ENCODE measurements at places on chromosomes 6 and 20.
A peak's percentile ranks its signal among the peaks of the same experiment; 100 is the strongest.

DNA sequence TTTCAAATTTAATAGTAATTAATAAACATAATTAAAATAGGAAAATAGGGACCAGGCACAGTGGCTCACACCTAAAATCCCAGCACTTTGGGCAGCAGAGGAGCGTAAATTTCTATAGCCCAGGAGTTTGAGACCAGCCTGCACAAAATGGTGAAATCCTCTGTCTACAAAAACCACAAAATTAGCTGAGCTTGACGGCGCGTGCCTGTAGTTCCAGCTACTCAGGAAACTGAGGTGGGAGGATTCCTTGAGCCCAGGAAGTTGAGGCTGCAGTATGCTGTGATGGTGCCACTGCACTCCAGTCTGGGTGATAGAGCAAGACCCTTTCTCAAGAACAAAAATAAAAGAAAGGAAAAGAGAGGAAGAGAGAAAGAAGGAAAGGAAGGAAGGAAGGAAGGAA lies 1387.0 kb upstream of the ADGRB3 start:
- no peak for DNase-seq

- DNase-seq = no peak
Measured at GRCh38 chr6:132481189-132481588, 31.7 kb downstream of the STX7 start.

DNA sequence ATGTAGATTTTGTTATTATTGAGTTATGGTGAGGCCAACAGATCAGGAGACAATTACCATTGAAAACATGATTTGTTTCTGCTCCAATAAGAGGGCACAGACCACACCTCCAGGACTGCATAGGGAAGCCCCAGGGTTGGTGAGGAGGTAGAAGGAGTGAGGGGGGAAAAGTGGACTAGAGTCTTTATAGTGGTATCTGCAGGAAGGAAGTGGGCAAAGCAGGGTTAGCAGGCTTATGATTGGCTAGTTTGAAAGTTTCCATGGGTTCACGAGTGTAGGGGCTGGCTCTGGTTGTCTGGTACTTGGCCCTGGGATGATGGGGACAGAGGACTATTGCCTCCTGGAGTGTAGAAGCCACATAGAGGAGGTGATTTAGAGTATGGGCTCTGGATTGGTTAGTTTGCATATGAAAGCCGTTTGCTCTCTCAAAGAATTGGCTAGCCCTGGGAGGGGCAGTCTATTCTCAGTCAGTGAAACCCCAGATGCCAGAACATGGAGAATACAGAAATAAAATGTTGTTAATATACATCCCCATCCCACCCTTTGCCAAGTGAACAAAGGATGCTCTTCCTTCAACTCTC lies 156.6 kb downstream of the KLHL32 start:
- DNase-seq = no peak

GRCh38 chr6:71489736-71490135 lies 201.1 kb downstream of the OGFRL1 start:
- DNase-seq = no peak

- no peak for DNase-seq
Measured at GRCh38 chr6:156010-156409, 136.3 kb upstream of the DUSP22 start.

DNA sequence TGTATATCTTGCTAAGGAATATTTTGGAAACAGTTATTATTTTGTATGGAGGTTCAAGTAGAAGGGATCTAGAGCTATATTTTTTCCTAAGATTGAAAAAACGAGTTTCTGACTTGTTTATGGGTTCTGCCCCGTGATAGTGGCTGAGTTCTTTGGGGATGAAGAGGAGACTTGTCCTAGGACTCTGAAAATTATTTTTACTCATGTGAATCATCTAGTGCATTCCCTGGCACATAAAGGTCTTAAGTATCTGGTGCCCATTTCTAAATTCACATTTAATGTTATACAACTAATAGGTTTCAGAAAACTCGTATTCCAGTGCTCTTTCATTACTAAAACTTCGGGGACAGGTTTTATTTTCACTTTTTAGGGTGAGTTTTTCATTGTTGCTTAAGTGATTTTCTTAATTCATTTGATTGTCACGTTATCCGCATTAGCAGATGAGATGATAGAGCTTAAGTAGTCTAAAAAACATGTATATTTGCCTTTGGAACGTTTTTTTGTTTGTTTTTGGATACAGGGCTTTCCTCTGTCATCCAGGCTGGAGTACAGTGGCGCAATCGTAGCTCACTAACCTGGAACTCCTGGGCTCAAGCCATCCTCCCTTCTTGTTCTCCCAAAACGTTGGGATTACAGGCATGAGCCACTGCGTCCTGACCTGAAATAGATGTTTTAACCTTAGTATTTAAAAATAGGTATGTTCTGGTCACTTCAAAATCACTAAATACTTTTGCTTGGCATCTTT lies 2.1 kb downstream of the NFYA start:
- no peak for DNase-seq

DNA sequence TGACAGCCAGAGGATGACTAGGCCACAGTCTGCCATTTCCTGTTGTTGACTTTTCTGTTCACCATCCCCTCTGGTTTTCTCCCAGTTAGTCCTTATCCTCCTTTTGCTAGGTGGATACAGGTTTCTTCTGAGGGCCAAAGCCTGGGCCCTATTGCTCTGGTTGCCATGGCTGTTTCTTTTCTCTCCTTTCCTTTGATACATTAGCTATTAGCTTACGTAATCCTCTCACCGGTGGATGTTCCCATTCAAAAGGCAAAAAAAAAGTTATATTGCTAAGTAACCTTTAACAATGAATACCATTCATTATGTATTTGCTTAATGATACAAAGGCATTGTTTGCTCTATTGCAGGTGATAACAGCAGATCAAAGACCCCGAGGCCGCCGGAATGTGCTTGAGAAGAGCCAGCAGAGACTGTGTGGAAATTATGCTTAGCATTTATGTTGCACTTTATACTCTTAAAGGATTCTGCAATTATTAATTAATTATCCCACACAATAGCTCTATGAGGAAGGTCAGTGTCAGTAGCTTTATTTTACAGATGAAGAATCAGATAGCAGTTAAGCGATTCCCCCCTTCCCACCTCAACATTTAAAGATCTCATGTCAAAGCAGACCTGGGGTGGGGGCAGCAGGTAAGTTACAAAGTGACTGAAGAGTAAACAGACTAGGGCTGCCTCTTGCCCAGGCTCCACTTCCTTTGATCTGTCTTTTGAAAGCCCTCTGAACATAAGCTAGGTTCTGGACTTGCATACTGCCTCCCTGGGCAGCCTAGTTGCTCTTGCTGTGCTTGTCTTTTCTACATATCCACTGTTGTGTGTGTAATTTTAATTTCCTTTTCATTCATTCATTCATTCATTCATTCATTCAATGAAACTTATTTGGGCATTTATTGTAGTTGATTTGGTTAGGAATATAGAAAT lies 14.5 kb upstream of the TFB1M start:
- no peak for DNase-seq

DNA sequence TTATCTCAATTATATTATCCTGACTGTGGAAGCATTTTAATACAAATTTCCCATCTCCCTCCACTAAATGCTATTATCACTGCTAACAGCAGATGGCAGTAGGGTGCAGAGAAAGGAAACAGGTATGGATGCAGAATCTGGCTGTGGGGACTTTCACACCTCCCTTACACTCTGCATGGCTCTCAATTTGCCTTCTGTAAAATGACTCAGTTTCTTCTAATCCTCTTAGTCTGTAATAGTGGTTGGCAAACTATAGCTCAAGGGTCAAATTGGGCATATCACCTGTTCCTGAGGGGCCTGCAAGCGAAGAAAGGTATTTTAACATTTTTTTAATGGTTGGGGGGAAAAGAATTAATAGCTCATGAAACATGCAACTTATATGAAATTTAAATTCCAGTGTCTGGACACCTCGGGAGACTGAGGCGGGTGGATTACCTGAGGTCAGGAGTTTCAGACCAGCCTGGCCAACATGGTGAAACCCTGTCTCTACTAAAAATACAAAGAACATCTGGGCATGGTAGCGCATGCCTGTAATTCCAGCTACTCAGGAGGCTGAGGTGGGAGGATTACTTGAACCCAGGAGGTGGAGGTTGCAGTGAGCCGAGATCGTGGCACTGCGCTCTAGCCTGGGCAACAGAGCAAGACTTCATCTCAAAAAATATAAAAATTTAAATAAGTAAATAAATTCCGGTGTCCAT lies 83.5 kb downstream of the ZMYND8 start:
- DNase-seq = peak; percentile 32

- DNase-seq = no peak
Measured at GRCh38 chr20:63577317-63577894, 3.4 kb upstream of the HELZ2 start.

DNA sequence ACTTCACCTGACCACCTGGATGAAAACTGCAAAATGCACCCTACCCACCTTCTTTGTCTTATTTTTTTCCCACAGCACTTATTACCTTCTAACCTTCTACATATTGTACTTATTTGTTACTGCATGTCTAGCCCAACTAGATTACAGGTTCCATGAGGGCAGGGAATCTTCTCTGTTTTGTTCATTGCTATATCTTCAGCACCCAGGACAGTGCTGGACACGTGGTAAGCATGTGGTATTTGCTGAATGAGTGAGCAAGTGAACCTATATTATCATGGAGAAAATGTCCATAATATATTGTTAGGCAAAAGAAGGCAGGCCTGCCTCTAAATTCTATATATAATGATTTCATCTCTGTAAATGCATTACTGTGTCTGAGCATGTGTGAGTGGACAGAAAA lies 107.0 kb downstream of the TRERF1 start:
- no peak for DNase-seq

DNA sequence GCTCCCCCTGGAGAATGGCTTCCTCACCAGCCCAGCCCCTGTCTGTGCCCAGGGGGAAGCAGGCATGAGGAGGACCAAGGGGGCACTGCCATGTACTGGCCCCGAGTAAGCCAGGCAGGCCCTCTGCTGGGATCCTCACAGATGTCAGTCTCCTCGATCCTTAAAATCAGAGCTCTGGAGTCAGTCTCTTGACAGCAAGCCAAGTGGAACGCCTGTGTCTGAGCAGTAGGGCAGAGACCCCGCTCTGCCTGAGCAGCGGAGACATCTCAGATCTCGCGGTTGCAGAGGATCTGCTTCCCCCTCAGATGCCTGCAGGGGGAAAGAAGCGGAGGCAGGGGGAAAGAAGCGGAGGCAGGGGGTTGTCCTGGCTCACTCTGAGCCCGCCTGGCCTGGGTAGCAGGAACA lies 92.6 kb downstream of the SNX5 start:
- DNase-seq = no peak

DNA sequence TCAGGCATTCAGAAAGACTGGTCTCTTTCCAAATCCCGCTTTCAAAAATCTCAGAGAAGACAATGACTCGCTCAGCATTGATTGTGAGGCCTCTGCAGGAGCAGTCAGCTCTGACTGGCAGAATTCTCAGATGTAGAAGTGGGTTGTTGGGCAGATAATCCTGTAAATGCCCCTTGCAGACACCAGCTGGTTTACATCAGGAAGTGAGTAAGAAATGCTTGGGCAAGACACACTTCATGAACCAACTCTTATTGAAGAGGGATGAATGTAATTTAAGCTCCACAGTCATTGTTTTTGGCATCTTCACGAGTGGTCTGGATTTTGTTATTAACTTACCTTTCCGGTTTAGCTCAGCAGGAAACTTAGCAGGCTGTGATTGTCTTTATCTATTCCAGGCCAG lies 166.6 kb downstream of the PLCB4 start:
- no peak for DNase-seq

- DNase-seq = no peak
Measured at GRCh38 chr6:157424491-157425020, 43.6 kb downstream of the ZDHHC14 start.

GRCh38 chr6:32973144-32974015 lies 5.0 kb downstream of the BRD2 start:
- DNase-seq = no peak

DNA sequence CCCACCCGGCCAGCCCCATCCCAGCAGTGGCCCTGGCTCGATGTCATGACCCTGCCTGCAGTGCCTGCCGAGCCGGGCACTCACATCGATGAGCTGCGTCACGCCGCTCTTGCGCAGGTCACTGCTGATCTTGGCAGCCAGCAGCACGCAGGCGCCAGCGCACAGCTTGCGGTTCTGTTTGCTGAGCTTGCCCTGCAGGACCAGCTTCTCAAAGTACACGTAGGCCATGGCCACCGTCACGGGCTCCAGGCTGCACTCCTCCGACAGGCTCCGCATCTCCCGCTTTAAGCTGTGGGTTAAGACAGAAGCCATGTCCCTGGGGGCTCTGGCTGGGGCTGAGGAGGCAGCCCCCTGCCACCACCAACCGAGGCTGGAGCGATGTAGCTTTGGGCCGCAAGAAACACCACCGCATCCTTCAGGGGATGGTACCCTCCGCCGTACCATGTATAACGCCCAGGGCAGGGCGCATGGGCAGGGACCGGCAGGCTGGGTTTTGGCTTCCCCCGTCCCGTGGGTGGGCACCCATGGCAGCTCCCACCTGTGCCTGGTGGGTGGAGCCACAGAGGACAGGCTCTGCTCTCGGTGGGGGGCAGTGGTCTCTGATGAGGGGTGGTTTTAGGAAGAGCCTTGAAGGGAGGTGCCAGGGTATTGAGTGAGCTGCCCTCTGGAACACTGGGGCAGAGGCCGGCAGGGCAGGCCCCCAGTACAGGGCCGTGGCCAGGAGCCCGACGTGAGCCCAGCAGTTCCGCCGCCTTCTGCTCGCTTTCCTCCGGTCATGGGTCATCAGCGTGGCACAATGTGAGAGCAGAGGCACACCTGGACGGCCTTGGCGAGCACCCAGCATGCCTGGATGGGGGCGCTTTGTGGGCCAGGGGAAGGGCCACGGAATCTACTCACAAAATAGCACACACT lies 4.5 kb downstream of the RPS21 start:
- no peak for DNase-seq

- DNase-seq = no peak
Measured at GRCh38 chr20:43220612-43221011, 30.9 kb upstream of the PTPRT start.

GRCh38 chr6:14706378-14706929 lies 539.4 kb upstream of the JARID2 start:
- DNase-seq = peak; percentile 67

GRCh38 chr6:818196-818595 lies 125.3 kb upstream of the EXOC2 start:
- DNase-seq = no peak

GRCh38 chr20:44690781-44691423 lies 24.3 kb upstream of the CCN5 start:
- DNase-seq = no peak

DNA sequence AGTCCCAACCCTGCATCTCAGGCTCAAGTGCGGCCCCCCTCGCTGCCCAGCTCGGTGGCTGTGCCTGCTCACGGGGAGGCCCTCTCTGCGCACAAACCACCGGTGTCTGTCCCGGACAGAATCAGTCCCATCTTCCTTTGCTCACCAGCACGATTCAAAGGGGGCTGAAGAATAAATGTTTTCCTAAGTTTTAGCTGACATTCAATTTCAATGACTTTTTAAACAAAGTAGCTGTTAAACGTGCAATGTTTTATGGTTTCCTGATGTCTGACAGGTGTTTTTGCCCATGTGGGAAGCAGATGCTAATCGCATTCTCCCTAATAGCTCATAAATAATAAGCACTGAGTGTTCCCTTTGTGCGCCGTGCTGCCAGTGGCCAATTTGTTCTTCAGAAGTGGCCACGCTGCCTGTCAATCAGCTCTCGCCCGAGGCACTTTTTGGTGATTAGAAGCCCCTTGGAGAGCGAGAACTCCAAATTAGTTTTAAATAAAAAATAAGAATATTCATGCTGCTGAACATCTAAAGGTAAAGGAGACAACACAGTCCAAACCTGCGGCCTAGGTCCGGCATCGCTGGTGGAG lies 26.3 kb downstream of the BHLHE23 start:
- no peak for DNase-seq
